ENCODE measurements at places on chromosomes 3 and 15.

- no peak for DNase-seq
These were observed 27.2 kb upstream of the MANF start for GRCh38 chr3:51357856-51358255.

DNA sequence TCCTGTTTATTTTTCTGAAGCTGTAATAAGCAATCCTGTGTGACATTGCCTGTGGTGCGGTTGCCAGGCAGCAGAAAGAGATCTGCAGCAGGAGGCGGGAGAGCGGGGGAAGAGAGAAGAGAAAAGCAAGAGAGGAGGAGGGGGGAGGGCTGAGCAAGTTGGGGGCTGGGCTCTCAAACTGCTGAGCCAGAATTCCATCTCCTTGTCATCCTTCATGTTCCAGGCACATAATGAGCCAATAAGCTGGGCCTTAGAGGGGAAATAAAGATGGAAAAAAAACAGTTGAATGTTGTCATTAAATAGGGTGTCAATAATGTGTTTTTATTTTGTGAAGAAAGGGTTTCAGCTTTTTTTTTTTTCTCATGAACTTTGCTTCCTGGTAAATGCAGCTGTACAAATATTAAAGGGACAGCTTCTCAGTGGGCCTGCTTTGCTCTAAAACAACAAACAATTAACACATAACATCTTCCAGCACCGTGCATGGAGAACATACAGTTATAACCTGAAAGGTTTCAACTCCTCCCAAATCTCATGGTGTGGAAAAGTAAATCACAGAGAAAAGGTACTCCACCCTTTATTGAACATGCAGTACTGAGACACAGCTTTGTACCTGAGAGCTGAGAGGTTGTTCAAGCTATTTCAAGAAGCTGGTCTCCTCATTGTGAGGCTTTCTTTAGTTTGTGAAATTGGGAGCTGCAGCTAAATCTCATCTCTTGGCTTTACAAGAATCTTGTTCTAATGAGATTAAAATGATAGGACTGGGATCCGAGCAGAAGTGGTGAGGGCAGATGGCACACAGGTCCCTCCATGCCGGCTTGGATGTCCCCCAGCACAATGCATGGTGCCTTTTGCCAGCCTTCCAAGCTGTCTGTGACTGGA lies 451.1 kb upstream of the KCNMB2 start:
- peak; percentile 88 for DNase-seq

DNA sequence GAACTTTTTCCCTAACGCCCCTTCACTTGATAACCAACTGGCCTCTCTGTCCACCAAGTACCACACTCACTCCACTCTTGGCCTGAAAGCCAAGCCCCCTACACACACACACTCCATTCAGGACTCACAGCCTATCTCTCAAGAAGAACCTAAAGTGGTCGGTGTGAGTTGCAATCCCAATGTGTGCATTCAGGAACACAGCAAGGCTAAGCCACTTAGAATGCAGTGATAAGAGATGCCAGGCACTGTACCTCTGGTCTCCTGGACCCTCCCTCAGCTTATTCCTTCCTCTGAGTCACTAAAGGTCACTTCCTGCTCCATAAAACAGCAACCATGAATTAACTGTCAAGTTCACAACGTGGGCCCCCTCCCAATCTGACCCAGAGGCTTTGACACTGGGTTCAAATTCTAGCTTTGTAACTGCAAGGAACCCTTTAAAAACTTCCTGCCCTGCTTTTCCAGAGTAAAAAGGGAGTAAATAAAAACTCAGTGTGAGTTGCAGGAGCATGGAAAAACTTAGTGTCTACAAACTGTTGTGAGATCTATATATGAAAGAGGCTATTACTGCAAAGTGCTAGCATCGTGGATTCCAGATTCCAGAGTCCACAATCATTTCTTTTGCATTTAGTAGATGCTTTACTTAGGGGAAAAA lies 17.6 kb upstream of the KCNMB3 start:
- no peak for DNase-seq

DNA sequence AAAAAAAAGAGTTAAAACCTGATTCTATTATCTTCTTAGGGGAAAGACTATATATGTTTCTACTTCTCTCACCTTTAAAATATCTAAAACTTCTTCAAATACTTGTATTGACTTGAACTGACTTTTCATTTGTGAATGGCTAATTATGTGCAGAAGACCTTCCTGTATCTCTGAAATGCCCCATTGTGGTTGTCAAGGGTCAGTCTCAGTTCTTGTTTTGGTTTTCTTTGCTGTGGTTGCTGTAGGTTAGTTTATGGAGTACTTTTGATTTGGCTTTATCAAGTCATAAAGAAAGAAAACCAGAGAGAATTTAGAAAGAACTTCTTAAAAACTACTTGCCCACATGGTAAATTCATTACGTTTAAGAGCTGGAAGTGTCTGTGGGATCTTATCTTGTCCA lies 345.3 kb upstream of the POU1F1 start:
- DNase-seq = no peak

GRCh38 chr3:20573175-20573574 lies 387.2 kb upstream of the SGO1 start:
- no peak for DNase-seq

DNA sequence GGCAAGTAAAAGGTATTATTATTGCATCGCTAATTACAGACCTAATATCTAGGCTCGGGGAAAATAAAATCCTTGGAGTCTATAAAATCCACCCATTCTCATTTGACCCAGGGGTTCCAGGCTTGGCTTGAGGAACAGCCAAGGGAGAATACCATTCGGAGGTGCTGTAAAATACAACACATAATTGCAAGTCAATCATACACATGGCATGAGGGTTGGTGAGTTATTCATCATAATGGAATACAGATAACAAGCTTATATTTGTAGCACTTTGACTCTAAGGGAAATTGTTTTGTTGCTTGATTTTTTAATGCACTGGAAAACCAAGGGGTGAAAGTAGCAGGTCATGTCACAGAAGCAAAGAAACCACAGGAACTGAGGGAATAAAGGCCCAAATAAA lies 16.8 kb upstream of the DIS3L start:
- no peak for DNase-seq

GRCh38 chr3:143120716-143121240 lies 1.2 kb downstream of the CHST2 start:
- no peak for DNase-seq

GRCh38 chr3:98650971-98651779 lies 57.8 kb upstream of the CPOX start:
- DNase-seq = no peak

- DNase-seq = no peak
These were observed 807 bp upstream of the INAFM2 start for GRCh38 chr15:40322531-40323238.

DNA sequence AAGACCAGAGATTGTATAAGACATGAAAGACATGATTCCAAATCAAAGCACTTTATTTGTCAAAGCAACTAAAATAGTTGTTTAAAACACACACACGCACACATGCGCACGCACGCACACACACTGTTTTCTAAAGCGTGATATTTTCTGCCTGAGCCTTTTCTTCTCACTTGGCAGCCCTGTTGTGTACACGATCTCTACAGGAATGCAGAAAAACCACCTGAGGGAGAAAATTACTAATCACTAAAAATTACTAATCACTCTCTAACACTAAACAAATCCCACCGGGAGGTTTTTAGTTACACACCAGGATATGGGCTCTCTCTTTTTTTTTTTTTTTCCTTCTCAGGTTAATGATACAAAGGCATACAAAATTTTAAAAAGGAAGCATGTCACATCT lies 160.1 kb upstream of the ATP11B start:
- no peak for DNase-seq

GRCh38 chr15:50996641-50997040 lies 88.2 kb downstream of the AP4E1 start:
- DNase-seq = no peak

- DNase-seq = no peak
These were observed 182.5 kb downstream of the SLCO3A1 start for GRCh38 chr15:92035961-92036360.

- DNase-seq = no peak
These were observed 8.3 kb downstream of the EXOSC7 start for GRCh38 chr3:44984335-44984734.

DNA sequence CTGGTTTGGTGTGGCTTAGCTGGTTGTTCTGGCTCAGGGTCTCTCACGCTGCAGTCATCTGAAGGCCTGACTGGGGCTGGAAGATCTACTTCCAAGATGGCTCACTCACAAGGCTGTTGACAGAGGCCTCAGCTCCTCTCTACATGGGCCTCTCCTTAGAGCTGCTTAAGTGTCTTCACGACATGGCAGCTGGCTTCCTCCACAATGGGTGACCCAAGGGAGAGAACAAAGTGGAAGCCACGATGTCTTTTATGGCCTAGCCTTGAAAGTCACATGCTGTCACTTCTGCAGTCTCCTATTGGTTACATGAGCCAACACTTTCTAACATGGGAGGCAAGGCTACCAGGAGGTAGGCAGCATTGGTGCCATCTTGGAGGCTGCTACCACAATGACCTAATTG lies 13.4 kb upstream of the PDE8A start:
- no peak for DNase-seq

DNA sequence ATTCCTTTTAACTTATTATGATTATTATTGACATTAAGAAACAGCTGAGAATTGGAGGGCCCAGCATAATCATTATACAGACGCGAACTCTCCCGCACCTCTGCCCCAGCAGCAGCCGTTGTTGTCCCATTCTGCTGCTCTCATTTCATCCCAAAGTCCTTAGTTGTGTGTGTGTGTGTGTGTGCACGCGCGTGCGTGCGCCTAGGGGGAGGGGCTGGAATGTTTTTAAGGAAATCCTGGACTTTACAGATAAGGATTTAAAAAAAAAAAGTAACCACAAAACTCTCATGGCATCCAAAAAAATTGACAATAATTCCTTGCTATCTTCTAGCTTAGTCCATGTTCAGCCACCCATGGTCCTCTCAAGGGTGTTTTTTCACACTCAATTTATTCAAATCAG lies 134.2 kb downstream of the WNT7A start:
- DNase-seq = no peak

DNA sequence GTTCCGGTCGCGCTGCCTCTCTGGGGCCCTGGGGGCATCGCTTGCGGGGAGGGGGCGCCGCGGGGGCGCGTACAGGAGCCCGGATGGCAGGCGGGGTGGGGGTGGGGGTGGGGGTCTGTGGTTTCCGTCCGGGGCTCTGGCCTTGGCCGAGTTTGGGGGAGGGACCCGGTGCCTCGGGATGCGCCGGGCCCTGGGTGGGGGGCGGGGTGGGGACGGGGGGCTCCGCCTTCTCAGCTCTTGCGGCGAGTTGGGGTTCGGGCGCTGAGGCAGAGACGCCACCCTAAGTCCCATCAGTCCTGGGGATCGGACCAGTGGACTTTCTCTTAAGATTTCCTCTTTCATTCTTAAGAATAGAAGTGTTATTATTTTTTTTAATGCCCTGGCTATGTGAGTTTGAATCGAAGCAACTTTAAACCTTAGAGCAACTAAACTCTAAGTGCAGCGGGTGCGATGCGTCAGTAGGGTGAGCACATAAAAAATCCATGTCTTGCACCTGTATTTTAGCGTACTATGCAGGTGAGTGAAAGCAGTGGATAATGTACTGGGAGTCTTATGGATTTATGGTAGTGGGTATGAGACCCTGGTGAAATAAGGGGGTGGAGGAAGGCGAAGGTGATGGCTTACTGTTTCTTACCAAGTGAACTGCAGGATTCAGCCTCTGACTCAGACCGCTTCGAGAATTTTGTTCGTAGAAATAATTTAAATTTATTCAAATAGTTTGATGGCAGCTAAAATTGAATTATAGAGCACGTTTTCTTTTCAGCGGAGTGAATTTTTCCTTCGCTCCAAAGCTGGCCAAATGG lies 762 bp downstream of the CTNNB1 start:
- DNase-seq = no peak

DNA sequence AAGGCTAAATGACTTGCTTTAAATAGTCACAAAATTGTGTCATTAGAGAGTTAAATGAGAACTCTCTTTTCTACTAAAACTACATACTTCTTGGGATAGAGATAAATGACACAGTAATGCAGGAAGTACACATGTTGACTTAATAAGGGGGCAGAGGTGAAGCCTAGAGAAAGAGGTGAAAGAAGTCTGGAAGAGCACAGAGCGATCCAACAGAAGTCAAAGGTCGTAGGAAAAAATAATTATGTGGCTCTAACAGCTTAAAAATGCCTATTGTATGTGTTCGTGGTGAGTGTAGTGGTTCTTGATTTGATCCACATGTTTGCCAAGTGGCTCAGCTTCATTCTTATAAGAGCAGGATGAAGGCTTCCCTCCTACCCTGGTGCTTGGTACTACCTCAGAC lies 61.7 kb downstream of the TMEM212 start:
- no peak for DNase-seq

GRCh38 chr3:39290255-39290654 lies 10.4 kb upstream of the CX3CR1 start:
- DNase-seq = no peak

- DNase-seq = no peak
These were observed 38.8 kb downstream of the EDC3 start for GRCh38 chr15:74656935-74657535.

- no peak for DNase-seq
These were observed 562.6 kb downstream of the ZNF385D start for GRCh38 chr3:21188459-21188858.

DNA sequence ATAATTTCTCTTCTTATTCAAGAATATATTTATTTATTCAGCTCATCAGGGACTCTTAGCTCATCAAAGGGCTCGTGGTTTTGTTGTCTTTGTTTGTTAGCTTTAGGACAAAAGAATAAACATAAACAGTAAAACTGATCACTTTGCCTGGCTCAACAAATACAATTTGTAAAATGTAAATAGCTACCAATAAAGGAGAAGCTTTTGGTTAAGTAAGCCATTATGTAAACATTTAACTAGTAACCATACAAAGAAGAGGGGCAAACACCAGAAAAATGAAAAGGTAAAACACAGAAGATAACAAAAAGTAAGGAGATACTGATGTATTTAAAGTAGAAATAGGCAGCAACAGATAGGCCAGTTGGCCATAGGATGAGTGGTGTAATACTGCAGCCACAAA lies 761.7 kb downstream of the ROBO1 start:
- DNase-seq = no peak

GRCh38 chr3:144109944-144110343 lies 138.3 kb downstream of the DIPK2A start:
- DNase-seq = no peak

DNA sequence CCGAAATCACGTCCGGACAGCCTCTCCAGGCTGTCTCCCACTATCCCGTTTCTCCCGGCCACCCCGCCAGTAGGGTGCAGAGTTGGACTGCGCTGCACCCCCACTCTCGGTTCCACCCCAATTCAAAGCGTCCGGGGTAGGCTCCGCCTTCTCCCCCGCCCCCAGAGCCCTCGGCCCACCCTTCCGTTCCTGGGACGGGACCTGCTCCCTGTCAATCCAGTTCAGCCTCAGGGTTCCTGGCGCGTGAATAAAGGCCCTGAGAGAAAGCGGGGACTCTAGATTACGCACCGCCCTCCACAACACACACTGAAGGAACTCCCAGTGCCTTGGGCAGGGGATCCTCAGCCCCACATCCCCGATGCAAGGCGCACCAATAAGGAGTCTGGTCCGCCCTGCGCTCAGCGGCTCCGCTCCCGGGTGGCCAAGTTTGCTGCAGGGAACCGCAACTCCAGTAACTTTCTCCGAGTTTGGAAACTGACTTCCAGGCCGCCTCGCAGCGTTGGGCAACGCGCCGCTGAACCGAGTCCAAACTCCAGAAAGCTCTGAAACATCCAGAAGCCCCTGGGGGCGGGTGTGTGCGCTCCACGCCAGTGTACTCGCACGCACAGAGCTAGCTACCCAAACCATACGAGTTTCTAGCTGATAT lies 1.9 kb downstream of the ADAMTS9 start:
- DNase-seq = peak; percentile 97

- no peak for DNase-seq
These were observed 209.9 kb downstream of the NTRK3 start for GRCh38 chr15:88046576-88047129.
